ENCODE measurements at places on chromosomes 11 and 22.
A peak's percentile ranks its signal among the peaks of the same experiment; 100 is the strongest.

DNA sequence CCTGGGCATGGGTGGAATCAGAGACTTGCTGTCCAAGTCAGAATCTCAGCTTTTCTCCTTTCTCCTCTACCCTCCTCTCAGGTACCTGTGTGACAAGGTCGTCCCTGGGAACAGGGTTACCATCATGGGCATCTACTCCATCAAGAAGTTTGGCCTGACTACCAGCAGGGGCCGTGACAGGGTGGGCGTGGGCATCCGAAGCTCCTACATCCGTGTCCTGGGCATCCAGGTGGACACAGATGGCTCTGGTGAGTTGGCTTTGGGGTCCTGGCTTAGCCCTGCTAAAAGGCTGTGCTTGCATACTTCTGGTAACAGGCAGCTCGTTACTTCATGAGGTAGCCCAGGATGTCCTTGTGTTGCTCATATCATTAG lies 10.7 kb downstream of the MCM5 start:
- DNase-seq = no peak

- no peak for DNase-seq
Observed at GRCh38 chr22:19105867-19106802, 16.1 kb downstream of the DGCR2 start.

- DNase-seq = no peak
Observed at GRCh38 chr22:31857247-31857646, 87.1 kb upstream of the YWHAH start.

- DNase-seq = no peak
Observed at GRCh38 chr11:15695096-15695721, 580.5 kb downstream of the INSC start.

GRCh38 chr11:122406466-122406865 lies 249.1 kb upstream of the UBASH3B start:
- DNase-seq = no peak

DNA sequence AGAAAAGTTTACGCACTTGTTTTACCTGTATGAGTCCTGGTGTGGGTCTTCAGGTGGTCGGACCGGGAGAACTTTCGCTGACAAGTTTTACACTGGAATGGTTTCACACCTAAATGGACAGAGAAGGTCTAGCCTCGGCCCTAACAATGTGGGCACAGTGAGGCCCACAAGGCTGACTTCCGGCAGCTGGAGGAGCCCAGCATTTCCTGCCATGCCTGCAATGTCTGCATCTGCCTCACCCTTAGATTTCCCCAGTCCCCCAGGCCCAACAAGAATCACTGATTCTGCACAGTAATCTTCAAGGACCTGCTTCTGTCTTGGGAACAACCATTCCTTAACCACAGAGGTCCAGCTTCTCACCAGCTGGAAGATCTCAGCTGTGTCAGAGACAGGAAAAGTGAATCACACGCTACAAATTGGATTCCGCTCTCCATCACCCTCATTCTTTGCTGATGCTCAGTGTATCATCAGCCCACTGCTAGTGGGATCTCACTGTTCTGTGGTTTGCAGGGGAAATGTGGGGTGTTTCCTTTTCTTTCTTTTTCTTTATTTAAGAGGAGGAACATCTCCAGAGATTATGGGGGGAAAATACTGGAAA lies 43.3 kb downstream of the WT1 start:
- DNase-seq = no peak

GRCh38 chr11:57402188-57403002 lies 11.9 kb upstream of the PRG2 start:
- DNase-seq = no peak

GRCh38 chr11:68398995-68399851 lies 61.3 kb upstream of the PPP6R3 start:
- peak; percentile 19 for DNase-seq

GRCh38 chr22:39287076-39287725 lies 32.2 kb downstream of the RPL3 start:
- no peak for DNase-seq
